ENCODE measurements at places on chromosomes 3 and 15.

DNA sequence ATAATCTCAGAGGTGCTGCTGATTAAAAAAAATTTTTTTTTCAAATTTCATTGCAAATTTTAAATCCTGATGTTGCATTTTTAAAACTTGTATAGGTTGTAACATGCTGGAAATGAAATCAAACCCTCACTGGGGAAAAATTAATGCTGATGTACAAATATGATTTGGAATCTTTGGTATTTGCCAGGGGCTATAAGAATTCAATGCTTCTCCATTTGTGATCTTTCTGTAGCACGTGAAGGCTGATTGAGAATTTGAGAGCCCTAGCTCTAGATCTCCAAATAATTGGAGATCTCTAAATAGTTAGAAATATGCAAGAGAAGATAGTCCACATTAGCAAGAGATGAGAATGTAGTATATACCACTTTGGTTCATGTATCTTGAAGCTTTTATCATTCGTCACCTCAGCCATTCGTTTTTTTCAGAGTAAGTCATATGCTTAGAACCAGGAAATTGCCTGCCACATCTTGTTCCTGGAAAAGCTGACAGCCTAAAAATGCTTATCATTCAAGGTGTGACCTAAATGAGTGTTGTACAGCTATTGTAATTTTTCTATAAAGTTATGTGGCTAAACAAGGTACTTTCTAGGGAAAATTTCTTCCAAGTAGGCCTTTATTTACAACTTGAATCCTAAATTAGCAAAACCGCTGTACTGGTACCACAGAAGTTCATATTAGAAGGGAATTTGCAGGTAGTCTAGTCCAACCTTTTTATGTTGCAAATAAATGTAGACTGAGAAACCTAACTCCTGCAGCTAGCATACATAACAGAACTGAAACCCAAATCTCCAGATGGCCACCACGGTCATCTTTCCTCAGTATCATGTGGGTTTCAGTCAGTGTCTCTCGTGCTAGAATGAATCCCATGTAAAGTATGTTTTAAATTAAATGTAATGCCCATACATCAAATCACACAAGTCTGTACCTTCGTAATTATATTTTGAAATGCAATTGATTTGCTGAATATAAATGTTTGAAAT, 48.5 kb downstream of the FNDC3B start:
- no peak for DNase-seq

DNA sequence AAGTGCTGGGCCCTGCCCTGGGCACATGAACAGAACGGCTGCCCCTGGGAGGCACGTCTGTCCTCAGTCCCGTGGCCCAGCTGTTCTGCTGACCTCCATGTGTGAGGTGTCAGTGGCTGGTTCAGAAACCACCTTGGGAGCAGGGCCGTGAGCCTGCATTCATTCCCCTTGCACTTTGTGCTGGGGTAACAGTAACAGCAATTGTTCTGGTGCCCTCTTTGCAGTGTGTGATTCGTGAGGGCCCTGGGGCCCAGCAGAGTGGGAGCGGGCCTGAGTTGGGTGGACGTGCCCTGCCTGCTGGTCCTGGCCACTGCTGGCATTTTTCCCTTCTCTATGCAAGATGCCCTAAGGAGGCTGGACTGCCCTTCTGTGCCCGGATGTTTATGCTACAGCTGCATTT, 50.4 kb upstream of the MYZAP start:
- DNase-seq: no peak

GRCh38 chr3:59273976-59274375, 224.2 kb upstream of the CFAP20DC start:
- no peak for DNase-seq

- DNase-seq: no peak
Measured at GRCh38 chr3:57093971-57094535, 33.6 kb downstream of the SPATA12 start.

GRCh38 chr3:100590114-100590839, 19.1 kb upstream of the ADGRG7 start:
- peak; percentile 59 for DNase-seq

DNA sequence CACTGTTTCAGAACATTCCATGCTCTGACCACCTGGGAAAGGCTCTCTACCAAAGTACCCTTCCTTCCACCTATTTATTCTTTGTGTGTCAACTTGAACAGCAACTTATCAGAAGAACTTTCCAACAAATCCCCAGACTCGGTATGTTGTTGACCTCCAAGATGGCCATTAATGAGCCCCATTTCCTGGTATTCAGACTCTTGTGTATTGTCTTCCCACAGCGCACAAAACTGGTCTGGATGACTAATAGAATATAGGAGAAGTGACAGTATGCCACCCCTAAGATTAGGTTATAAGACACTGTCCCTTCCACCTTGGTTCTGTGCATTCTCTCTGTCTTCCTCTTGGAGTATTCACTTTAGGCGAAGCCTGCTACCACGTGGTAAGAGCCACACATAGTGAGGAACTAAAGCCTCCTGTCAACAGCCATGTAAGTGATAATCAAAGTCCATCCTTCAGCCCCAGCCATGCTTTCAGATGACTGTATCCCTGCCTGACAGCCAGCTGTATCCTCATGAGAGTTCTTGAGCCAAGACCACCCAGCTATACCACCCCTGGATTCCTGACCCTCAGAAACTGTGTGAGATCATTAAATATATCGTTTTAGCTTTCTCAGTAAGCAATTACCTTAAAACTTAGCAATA, 481.7 kb downstream of the MAGI1 start:
- DNase-seq: no peak

DNA sequence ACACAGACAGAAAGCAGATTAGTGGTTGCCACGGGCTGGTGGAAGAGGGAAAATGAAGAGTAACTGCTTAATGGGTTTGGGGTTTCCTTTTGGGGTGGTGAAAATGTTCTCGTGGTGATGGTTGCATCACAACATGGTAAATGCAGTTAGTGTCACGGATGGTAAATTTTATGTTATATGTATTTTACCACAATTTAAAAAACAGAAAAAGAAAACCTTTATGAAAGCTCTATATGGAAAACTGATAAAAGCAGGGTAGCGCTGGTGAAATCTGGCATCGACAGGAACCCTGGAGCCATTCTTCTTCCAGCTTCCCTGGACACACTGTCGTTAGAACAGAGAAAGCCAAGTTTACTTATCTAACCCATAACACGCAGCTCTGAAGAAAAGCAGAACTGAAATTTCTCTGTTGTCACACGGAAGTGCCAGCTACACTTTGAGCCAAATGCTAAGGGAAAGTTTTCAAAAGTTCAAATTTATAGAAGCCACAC, 287.7 kb upstream of the NR2F2 start:
- no peak for DNase-seq

- DNase-seq: peak; percentile 80
Measured at GRCh38 chr15:70741677-70742293, 21.6 kb downstream of the UACA start.

GRCh38 chr3:127718245-127718915, 45.6 kb downstream of the ABTB1 start:
- no peak for DNase-seq

DNA sequence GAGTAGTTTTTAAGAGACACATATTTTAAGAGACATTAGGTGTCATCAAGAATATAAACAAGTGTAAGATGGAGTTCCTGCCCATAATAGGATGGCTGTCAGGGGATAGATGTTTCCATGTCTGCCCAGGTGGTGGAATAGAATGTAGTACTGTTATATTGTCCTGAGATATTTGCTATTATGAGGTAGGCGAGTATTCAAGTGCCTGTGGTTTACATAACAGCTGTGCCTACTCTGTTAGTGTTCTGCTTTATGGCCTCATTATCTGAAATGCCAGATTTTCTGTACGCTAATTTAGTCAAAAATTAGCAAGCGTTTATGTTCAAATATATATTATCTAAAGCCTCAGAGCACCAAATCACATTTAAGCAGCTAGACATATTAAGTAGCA, 360.2 kb upstream of the ROPN1 start:
- DNase-seq: no peak

GRCh38 chr3:191476066-191476772, 15.3 kb downstream of the PYDC2 start:
- no peak for DNase-seq

DNA sequence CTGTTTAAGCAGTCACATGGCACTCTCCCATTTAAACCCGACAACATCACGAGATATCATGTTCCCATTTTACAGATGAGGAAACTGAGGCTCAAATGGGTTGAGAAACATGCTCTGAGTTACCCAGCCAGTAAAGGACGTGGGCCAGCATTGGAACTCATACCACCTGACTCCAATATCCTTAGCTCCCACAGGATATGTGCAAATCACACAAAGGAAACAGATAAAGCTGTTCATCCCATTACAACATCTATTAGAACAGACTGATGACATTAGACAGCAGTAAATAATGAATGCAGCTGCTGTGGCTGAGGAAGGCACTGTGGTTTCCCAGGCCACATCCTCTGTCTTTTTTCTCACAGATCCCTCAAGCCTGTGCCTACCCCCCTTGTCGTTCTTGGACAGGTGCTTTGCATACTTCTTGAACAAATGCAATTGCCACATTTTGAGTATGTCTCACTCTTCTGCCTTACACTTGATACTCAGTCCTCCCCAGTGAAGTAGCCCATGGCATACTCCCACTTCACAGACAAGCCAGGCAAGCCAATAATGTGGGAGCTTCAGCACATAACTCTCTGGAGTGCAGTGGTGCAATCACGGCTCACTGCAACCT, 17.7 kb downstream of the FRMD4B start:
- no peak for DNase-seq

DNA sequence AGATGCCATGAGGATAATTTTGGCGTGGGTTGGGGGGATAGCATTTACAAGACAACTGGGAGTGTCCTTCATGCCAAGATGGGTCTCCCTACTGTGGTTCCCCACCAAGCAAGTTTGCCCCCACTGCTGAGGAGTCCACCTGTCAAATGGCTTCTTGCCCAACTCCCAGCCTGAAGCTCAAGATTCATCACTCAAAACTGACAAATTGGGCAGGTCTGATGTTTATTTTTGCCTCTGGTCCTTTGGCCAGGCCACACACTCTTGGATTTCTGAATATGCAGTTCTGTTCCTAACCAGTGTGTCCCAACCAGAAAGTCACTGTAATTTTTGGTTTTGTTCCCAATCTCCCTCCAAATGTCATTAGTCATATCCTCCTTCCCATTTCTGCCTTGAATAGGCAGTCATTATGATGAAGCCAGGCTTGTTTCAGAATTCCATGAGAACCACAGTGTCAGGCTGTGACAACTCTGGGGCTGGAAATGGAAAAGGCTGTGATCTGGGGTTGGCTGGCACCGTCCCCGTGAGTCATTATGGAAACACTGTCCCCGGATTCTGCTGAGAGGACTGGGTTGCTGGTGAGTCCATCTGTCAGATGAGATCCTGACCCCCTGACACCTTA, 29.3 kb upstream of the MEF2A start:
- peak; percentile 57 for DNase-seq

DNA sequence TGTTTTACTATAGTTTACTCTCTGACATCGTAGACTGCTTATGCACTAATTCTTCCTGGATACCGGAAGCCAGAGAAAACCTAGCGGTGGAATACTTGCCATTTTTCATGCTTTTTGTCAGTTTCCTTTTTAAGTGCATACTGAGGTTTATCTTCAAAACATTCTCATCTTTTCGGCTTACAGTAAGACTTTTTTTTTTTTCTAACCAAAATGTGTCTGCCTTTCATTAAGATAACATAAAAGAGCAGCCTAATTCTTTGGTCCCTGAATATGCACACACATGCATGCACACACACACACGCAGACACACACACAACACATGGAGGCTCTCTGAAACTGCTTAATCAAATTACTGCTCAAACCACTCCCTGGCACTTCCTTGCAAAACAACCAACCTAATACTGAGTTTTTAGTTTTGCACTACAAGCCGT, 1.3 kb downstream of the ZNF445 start:
- peak; percentile 27 for DNase-seq

- DNase-seq: no peak
Measured at GRCh38 chr3:141853081-141853601, 23.3 kb upstream of the ATP1B3 start.

- no peak for DNase-seq
Measured at GRCh38 chr3:183966361-183966791, 51.3 kb downstream of the ABCC5 start.

DNA sequence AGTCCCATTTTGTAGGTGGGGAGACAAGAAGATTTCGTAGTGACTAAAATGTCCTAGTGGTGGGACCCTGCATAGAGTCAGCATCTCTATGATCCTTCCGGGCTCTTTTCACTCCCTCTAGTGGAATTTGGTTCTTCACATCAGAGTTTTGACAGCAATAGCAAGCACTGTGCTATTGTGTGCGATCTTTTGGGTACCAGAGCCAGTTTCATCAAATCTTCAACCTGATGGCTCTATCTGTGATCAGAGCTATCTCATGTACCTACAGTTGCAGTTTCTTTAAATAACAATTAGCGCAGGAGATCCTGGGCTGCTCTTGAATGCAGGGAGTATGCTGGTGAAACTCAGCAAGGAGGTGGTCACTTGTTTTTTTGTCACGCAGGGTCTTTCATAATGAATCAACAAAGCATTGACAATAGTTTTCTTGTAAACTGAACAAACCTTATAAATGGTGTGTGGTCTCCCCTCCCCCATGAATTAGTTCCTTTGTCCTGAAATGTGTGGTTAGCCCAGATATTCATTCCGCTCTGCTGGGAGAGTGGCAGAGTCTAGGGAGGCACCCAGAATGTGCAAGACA, 257.2 kb upstream of the SOX2 start:
- DNase-seq: no peak

DNA sequence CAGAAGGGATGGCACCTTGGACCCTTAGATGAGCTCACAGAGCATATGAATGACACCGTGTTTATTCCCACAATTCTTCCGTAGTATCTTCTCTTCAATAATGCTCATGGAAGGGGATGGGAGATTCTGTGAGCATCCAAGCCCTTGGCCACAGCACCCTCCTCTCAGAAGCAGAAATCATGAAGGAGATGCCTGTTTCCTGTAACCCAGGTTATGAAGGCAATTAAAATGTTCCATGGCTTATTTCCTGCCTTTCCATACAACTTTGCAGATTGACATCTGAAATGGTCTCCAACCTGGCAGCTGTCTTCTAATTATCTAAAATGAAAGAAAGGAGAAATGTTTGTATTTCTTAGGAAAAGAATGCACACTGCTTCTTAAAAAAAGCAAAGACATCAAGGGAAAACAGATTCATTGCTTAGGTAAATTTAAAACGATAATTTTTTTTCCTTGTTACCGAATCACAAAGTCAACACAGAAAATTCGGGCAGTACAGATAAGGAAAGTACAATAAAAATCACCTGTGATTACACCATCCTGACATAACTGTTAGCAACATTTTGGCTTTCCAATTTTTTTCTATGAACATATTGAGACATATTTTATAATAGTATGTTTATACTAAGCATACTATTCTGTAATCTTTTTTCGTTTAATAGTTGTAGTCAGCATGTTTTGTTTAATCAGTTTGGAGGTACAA, 128.5 kb downstream of the SQOR start:
- DNase-seq: no peak

All from HCEC 1CT (cell line).